Right renal pelvis (tissue), 4 donors: ENCODE measurements at places on chromosomes 2 and 18.

- DNase-seq = no peak
Measured at GRCh38 chr2:96687266-96687665, 44.7 kb downstream of the FER1L5 start.

DNA sequence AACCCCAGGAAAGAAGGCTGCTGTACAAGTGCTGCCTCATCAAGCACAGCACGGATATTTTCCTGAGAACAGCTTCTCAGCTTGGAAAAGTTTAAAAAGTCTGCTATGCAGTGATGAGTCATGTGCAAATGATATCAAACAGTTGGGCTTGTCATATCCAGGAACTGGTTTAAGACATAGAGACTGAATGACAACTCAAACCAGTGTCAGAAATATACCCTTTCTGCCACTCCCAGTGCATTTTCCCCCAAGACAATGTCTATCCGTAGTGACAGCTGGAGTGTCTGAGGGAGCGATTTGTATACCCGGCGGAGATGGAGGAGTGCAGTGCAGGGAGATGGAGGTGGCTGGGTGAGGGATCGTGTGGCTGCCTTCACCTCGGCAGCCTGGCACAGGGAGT is 28.2 kb downstream of the SOX11 start:
- no peak for DNase-seq

GRCh38 chr2:20542746-20543468 is 96.0 kb downstream of the RHOB start:
- DNase-seq = no peak

DNA sequence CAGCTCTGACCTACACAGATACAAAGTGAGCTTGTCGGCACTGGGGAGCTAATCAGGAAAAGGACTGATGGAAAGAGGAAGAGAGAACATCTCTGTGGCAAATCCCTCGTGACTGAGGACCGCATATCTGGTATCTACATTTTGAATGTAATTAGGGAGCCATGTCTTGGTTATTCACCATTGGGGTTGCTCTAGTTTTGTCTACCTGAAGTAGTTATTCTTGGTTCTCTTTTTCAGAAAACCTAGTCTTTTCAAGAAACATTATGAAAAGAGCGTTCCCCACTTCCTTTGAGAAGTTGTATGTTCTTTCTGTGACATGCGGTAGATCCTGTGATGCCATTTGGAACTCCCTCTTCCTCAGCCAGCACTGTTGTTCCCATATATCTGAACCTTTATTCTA is 104.4 kb downstream of the DOCK10 start:
- DNase-seq = no peak

DNA sequence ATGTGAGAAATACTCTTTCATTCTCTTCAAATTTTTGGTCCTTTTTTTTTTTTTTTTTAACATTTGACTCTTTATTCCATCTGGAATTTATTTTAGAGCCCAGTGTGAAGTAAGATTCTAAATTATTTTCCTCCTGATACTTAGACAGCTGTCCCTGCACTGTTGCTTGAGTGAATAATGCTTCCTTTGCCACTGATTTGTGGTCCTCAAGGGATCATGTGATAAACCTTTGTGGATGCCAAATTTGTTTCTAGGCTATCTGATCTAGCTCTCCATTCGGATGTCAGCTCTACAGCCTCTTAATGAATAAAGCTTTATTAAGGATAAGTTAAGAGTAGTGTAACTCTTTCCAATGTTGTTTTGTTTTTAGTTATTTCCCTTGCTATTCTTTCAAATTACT is 142.3 kb downstream of the SMAD7 start:
- DNase-seq = no peak

- DNase-seq = no peak
Measured at GRCh38 chr2:8572712-8573233, 109.1 kb upstream of the ID2 start.

DNA sequence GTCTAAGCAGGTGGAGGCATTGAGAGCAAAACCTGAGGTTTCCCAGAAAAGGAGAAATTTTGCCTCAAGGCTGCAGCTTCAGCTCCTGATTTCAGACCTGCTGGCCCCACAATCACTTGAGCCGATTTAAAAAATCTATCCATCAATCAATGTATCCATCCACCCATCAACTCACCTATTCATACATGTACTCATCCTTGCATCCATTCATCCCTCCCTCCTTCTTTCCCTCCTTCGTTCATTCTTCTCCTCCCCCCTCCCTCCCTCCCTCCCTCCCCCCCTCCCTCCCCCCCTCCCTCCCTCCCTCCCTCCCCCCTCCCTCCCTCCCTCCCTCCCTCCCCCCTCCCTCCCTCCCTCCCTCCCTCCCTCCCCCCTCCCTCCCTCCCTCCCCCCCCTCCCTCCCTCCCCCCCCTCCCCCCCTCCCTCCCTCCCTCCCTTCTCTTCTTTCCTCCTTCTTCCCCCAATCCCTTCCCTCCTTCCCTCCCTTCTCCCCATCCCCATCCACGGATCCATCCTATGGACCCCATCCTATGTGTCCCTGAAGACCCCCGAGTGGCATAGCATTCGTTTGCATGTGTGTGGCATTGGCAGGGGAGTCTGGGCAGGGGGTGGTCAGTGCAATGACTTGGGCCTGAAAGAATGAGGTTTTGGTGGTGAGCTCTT is 6.1 kb upstream of the PXDN start:
- no peak for DNase-seq

DNA sequence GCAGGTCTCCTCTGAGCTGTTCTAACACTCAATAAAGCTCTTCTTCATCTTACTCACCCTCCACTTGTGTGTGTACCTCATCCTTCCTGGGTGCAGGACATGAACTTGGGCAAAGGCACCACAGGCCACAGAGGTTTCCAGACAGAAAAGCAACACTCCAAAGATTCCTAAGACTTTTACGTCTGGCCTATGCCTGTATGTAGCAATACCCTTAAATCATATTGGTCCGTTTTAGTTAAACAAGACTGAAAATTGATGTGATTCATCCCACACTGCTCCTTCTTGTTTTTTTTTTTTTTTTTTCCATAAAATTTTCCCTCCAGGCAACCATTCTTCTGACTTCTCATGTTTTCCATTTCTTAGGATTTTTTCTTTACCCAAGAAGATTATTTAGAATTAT is 404.3 kb downstream of the PID1 start:
- DNase-seq = no peak

- no peak for DNase-seq
Measured at GRCh38 chr2:72386288-72386687, 238.6 kb upstream of the CYP26B1 start.

- DNase-seq = no peak
Measured at GRCh38 chr2:235352541-235352940, 141.3 kb upstream of the AGAP1 start.

DNA sequence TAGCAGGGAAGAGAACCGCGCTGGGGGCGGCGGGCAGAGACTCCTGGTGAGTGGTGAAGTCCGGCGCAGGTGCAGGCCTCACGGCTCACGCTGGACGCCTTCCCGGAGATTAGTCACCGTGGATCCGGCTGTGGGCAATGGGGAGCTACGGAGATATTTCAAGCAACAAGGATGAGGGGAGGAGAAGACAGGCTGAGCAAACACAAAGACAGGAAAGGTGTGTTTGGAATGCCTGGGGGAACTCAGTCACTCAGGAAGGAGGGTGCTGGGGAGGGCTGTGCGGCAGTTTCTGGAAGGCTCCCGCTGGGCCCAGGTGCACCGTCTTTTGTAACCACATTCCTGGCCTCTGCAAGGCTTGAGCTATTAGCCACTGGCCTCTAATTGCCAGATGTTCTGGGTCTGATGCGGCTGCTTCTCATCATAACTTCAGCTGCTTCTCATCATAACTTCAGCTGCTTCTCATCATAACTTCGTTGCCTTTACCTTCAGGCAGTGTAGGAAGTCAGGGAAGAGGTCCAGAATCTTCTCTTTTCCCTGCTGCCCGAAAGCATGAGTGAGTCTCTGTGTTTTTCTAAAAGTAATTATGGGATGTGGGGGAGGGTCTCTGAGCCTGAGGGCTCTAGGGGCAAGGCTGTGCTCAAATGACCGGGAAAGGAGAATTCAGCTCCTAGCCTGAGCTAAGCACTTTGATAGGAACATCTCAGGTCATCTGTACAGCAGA is 118.9 kb downstream of the PXDN start:
- DNase-seq = no peak

GRCh38 chr18:77107292-77107691 is 25.3 kb downstream of the MBP start:
- DNase-seq = no peak

DNA sequence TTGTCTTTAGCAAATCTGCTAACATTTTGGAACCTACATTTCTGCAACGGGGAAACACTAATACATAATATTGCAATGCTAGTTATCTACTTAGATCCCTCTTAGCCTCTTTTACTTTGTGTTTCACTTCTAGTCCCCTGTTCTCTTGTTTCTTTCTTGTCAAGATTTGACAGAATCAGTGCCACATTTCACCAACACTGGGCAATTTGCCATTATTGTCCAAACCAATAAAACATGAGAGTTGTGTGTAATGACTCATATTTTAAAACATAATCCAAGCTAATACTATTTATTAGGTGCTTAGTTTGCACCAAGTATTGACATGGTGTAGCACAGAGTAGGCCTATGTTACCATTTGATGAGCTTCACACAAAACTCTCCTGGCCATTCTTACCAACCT is 33.7 kb upstream of the ACVR1C start:
- DNase-seq = no peak

GRCh38 chr2:59881218-59881617 is 672.2 kb downstream of the BCL11A start:
- DNase-seq = no peak

DNA sequence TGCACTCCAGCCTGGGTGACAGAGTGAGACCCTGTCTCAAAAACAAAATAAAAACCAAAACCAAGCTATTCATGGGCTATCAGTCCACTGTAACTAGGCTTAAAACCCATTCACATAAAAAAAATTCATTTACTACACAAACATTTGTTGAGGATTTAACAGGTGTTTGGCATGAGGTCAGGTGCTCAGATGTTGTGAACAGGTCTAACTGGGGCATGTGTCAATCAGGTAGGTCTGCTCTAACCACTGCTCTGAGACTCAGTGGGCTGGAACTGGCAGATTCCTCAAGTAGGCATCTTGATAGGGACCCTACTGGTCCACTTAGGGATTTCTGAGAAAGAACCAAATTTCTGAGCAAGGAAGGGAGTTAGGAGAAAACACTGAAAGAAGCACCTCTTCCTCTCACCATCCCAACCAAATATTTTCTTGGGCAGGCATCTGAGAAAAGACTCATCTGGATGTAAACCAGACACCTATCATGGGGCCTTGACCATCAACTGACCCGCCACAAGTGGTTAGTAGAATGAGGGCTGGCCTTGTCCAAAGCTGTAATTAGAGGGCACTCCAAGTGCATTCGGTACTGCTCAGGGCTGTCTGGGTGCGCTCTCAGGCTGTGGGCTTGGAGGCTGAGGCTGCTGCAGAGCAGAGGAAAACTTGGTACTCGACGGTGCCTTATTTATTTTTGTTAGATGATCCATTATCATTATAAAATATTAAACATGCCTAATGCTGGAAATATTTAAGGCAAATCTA is 33.9 kb downstream of the WIPF1 start:
- no peak for DNase-seq

DNA sequence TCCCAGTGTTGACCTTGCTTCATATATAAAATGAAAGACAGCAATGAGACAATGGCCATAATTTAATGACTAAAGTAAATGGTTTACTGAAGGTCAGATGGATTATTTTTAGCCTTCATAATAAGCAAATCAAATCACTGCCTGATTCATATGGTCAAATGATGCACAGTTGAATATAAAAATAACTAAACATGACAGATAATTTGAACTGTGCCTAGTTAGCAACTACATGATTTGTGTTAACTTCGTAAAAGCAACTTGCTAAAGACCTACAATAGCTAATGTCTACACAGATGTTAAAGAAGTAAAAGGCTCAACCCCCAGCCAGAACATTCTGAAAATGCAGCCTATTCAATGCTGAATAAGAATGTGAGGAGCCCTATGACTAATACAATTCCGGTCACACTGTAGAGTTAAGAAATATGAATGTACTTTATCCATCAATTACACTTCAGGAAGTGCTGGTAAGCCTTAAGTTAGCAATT is 590.8 kb upstream of the CDH2 start:
- DNase-seq = no peak

DNA sequence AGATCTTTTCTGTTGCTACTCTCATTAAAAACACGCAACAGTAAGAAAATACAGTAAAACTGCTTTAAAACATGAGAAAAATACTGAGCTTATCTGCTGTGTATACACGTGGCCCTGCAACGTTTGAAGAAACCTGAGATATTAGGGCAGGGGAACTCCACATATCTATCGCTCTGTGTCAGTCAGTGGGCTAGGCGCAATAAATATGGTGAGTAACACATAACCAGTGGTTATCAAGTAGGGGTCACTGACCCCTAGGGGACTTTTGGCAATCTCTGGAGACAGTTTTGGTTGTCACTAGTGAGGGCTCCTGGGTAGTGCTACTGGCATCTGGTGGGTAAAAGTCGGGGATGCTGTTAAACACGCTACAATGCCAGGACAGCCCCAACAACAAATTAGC is 14.9 kb downstream of the STAT1 start:
- no peak for DNase-seq
